ENCODE measurements at places on chromosomes 5 and 9. TPM values are rescaled to one million over a fixed set of nuclear protein-coding genes. Genes with fewer than 3 reads are reported as not detected.

DNA sequence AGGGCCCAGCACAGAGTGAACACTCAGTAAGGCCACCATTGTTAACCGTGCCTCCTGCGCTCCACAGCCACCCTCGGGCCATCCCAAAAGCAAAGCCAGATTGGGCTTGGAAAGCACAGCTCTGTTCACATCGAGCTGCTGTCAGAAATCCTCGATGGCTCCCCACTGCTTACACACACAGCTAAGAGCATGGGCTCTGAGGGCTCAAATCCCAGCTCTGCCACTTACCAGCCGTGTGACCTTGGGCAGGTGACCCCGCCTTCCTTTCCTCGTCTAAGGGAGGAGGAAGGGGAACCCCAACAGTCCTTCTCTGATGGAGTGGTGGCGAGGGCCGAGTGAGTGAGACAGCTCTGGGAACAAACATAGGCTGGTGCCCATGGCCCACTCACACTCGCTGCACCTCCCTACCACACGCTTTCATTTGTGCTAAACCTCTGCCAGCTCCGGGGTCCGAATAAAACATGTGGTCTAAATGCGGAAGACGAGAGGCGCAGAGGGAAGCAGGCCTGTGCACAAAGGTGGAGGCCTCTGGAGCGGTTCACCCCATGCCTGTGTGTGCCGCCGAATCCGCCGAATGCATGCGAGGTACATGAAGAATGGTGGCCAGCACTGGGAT, 139.3 kb downstream of the PAX5 start:
- no peak for DNase-seq

Gene PROP1
- not detected for total RNA-seq

DNA sequence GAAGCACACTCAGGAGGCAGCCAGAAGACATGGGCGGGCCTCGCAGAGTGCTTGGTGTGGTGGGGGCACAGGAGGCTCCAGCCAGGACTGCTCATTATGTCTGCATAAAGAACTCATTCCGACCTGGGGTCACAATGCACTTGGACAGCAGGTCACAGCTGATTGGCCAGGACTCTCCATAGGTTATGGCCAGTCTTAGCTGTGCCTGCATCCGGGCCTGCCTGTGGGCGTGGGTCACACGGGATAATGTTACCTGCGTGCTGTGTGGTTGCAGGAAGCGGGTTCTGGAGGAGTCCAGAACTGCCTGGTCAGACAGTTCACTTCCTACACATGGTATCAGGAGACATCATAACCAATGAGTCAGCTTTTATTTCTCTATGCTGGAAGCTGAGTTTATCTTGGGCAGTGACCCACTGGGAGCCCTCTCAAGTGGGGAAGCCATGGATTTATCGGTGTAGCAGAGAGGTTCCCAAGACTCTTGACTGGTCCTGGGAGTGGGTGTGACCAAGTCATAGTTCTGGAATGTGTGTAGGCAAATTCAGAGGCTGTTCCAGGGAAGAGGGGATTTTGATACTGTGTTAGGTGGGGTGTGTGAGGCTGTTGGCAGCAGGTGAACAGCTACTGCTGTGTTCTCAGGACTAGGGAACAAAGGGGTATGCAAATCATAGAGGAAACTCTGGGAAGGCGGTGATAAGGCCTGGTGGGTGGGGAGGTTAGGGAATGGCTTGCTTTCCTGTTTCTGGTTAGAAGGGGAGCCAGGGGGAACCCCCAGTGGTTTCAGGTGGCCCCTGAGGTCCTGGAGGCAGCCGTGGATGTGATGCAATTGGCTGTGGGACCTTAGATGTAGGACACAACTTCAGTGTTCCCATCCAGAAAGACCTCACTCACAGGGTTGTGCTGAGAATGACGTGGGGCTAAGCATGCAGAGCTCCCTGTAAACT, 51.3 kb downstream of the ARHGEF37 start:
- DNase-seq = no peak

DNA sequence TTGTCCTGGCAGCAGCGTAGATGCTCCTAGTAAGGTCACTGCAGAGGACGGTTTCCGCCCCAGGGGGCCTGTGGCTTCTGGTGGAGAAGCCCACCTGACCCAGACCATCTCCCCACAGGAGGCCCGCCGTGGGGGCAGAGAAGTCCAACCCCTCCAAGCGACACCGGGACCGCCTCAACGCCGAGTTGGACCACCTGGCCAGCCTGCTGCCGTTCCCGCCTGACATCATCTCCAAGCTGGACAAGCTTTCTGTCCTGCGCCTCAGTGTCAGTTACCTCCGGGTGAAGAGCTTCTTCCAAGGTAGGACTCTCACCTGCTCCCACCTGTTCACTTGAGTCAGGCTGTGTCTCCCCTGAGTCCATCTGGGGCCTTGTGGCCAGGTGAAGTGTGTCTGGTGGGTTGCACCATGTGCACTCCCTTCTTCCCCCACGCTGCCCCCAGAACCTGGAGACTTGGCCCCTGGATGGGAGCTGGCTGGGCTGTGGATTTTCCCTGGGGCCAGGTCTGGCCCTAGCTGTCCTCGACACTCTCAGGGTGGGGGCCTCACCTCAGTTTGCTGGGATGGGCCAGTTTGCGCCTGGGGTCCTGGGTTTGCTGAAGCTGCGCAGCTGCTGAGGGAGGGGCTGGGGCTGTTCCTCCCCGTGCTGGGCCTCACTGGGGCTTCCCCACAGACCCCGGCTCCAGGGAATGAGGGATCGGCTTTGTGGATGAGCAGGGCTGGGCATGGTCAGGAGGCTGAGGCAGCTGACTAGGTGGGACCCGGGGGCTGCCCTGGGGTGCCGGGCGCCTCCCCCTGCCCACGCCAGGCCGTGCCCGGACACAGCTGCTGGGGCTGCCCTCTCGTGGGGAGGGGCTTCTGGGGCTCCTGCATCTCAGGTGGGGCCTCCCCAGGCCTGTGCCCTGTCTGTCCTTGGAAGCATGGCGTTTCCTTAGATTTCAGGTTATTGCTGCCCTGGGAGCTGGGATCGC, 32.4 kb downstream of the AHRR start:
- DNase-seq = no peak

DNA sequence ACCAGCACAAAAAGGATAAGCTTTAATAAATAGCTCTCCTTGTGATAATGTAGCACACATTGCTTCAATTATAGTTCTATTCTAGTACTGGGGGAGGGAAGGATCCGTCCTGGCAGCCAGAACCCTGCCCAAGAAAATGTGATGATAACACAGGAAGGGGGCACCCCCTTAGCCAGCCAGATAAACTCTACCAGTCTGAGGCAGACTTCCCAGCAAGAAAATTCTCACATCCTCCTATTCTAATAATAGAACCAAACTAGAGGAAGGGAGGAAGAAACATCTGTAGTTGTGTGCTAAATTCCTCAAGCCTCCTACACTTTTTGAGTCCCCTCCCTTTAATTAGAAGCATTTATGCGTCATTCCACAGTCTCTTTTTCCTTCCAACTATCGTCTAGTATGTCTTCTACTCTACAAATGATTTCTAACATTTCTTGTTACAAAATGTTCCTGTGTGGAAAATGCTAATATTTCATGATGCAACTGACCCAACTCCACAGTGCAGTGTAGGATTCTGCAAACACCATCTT, 261.0 kb downstream of the SEMA5A start:
- no peak for DNase-seq

Gene FBP2
- not detected for total RNA-seq

Gene TAF11L5
- total RNA-seq = not detected

DNA sequence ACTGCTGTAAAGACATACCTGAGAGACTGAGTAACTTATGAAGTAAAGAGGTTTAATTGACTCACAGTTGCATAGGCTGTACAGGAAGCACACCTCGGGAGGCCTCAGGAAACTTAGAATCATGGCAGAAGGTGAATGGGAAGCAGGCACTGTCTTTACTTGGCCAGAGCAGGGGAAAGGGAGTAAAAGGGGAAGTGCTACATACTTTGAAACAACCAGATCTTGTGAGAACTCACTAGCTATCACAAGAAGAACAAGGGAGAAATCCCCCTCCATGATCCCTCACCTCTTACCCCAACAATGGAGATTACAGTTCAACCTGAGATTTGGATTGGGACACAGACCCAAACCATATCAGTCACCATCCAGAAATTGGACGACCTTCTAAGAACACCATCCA, 1285.8 kb upstream of the CDH9 start:
- no peak for DNase-seq

- no peak for DNase-seq
Observed at GRCh38 chr5:80067016-80067415, 31.9 kb downstream of the THBS4 start.

All from HepG2 (cell line).